ENCODE measurements at places on chromosomes 3 and 15. TPM values are rescaled to one million over a fixed set of nuclear protein-coding genes. Genes with fewer than 3 reads are reported as not detected.

Gene EXD1
- polyA plus RNA-seq = 0.16 TPM

DNA sequence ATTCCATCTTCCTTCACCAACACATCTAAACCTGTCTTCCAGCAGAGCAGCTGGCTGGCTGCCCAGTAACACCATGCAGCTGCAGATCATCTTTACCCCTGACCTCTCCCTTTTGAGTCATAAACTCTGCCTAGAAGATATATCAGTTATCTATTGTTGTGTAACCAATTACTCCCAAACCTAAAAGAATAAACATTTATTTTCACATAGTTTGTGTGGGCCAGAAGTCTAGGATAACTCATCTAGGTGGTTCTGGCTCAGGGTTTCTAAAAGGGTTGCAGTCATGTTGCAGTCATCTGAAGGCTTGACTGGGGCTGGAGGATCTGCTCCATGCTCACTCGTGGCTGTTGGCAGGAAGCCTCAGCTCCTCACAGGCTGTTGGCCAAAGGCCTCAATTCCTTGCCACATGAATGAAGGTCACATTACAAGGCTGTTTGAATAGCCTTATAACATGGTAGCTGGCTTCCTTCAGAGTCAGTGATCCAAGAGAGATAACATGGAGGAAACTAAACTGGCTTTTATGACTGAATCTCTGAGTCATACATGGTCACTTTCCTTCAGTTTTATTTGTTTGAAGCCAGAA, 92.8 kb downstream of the GOLIM4 start:
- no peak for DNase-seq

Gene CLRN1
- not detected for polyA plus RNA-seq

- DNase-seq = no peak
Measured at GRCh38 chr3:48569400-48569799, 5.8 kb upstream of the UCN2 start.

DNA sequence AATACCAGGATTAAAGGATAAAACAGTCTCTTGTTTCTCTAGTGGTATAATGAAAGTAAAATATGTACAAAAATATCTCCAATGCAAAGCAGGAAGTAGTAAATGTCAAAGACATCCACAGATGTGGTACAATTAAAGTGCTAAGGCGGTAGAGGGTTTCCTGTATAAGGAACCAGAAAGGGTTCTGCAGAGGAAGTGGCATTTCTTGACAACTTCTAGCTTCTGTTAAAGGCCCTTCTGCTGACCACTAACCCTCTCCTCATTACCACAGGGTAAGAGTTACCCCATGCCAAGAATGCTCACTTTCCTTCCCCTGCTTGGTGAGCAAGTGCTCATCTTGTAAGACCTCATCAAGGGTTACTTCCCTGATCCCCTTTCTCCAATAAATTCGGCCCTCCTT, 883.6 kb upstream of the NR2F2 start:
- no peak for DNase-seq

Gene ANKRD63
- polyA plus RNA-seq = 0.56 TPM

DNA sequence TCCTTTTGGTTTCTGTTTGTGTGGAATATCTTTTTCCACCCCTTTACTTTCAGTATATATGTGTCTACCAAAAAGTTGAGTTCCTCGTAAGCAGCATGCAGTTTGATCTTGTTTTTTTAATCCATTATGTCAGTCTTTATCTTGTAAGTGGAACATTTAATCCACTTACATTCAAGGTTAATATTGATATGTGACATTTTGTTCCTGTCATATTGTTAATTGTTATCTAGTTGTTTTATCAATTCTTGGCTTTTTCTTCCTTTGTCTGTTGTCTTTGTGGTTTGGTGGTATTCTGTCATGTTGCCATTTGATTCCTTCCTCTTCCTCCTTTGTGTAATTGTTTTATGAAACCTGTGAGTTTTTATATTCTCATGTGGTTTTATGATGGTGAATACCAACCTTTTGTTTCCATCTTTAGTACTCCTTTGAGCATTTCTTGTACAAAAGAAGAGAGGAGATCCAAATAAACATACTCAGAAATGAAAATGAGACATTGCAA, 43.4 kb upstream of the XCR1 start:
- DNase-seq = no peak

DNA sequence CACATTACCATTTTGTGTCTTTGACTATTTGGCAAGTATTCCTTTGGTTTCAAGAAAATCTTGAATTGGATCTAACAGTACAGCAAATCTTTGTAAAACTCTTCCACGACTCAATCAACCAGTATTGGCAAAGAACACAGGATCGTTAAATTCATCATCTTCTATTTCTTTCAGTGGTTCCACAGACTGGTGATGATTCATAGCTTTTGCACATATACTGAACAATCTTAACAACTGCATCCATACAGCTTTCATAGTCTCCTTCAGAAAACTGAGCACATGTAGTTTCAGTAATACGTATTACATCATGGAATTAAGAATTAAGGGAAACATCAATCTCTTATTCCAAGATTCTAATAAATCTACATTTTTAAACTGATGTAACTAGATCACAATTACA, 91.6 kb upstream of the LIPC start:
- no peak for DNase-seq
